ENCODE measurements at places on chromosomes 6 and 20.

DNA sequence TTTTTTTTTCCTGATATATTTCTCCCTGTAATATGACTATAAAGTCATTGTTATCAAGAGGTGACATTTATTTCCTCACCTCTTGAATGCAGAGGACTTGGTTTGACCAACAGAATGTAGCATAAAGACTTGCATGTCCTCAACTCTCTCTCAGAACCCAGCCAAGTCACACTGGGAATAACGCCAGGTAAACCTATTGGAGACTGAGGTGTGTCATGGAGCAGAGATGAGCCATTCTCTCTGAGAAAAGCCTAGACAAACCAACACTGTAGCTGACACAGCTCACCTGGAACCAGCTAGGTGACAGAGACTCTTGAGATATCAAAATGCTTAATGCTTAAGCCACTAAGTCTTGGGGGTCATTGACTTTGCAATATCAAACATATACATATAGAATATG lies 533.6 kb downstream of the HAO1 start:
- DNase-seq, result no peak

GRCh38 chr6:150025201-150025917 lies at the start of gene RAET1L:
RAET1L (minus strand) TSS chr6:150025532; CDS start chr6:150025471, 61 bp downstream.
- DNase-seq, result no peak

- no peak for DNase-seq
Measured at GRCh38 chr20:37576911-37577310, 49.2 kb upstream of the BLCAP start.

DNA sequence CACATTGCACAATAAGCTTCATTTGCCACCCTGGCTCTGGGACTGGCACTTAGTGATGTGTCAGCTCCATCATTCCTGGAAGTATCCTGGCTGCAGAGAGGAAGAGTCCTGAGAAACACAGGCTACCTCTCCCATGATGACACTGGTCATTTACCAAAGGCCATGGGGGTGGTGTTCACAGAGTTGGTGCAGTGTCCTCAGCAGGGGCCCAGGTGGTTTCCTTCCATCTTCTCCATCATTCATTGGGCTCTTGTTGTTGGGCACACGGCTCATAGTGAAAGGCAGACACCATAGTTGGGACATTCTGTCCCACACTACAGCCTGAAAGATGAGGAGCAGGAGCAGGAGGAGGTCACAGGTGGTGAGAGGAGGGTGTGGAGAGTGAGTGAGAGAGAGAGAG lies 15.8 kb upstream of the CST1 start:
- no peak for DNase-seq

DNA sequence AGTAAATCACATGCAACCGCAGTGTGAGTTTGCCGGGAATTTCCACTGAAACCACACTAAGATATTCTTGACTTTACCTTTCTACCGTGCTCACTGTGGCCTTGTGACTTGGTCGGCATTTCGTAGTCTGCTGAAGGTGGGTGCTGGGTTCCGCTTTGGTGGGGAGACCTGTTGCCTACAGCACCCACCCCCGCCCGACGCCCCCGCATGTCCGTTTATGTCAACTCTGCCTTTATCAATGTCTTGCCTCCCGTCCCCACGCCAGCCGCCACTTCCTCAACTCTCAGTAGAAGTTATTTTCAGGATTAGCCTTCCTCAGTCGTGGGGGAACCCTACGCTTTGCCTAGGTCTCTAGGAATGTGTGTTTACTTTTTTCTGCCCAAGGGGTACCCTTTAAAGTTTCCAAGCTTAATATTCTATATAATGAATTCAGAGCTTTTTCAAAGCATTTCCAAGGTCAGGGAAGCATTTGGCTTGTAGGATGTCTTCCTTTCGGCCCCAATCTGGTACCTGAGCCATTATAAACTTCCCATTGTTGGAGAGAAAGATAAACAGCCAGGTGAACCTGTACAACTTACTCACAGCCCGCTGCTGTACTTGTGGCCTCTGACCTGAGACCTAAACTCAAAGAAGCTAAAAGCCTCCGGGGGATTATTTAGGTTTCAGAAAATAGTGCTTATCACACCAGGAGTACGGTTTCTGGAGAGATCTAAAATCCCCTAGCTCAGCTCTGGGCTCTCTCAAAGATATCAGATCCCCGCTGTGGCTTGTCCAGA lies 54.2 kb downstream of the TBC1D7 start:
- DNase-seq, result peak; percentile 74

GRCh38 chr20:44208770-44209169 lies 1.8 kb downstream of the OSER1 start:
- no peak for DNase-seq

GRCh38 chr6:45707176-45707575 lies 308.5 kb downstream of the CLIC5 start:
- no peak for DNase-seq

DNA sequence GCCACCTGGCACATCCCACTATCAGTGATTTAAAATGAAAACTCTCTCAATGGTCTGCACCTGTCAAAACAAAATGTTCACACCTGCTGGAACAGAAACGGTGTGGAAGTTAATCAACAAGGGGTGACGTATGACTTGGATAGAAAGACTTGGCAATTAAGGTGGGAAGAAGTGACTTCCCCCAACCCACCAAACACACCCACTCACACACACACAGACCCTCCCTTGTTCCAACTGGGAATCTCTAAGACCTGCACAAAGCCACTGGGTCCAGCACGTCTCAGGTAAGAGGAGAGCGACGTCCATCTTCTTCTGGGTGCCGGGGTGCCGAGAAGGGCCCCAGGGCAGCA lies 25.1 kb upstream of the TCFL5 start:
- DNase-seq, result no peak

DNA sequence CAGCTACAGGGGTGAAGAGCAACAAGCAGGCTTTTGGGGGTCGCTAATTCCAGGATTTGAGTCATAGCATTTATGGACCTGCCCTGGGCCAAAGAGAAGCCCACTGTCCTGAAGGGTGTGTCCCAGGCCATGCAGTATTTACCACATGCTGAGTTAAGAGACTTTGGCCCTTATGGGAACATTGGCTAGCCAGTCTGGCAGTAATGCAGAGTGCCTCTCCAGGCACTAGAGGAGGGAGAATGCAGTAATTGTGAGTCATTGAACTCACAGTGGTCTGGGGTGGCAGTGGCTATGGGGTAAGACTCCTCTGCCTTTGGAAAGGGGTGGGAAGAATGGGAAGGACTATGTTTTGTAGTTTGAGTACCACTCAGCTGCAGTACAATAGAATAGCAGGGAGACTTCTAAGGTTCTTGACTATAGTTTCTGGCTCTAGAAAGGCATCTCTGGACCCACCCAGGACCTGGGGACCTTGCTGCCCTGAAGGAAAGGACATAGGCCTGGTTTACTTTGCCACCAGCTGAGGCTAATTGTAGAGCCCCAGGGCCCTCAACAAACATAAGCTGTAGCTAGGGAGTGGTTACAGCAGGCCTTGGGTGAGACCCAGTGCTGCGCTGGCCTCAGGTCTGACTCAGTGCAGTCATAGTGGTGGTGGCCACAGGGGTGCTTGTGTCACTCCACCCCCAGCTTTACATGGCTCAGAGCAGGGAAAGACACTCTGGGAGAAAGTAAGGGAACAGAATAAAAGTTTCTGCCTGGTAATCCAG lies 520.9 kb downstream of the HTR1B start:
- no peak for DNase-seq

GRCh38 chr6:82217018-82217586 lies 30.4 kb downstream of the IBTK start:
- peak; percentile 40 for DNase-seq

- DNase-seq, result no peak
Measured at GRCh38 chr6:163526346-163526745, 111.8 kb downstream of the QKI start.

DNA sequence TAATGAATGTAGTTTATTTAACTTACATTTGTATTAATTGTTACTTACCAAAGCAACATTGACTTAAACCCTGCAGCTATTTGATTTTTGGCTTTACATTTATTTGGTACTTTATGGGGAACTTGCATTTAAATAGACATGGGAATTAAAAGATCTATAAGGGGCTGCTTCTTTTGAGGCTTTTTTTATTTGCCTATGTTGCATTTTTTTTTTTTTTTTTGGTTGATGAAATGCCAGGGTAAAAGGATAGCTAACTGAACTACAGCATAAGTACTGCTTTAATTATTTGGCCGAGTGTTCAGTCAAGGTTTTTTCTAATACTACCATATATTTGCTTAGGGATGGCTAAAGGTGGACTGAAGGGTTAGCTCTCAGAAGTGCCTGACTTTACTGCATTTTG lies 62.5 kb upstream of the CDH4 start:
- DNase-seq, result no peak

DNA sequence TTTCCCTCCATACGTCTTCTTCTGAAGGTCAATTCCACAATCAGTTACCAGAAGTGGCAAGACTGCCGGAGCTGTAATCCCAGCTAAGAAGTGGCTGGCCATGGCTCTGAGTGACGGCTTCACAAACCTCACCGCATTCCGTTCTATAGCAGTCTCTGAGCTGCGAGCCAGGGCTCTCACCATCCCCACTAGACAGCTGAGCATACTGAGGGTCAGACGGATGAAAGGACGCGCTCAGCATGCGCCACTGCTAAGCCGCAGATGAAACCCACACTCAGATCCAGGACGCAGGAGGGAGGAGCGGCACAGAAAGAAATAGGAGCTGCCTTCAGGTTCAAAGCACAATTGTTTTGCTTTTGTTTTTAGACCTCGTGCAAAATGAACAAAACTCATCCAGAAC lies 97.9 kb downstream of the ANKRD60 start:
- DNase-seq, result no peak

Measured in GM10248 (cell line).